ENCODE measurements at places on chromosomes 5 and 9. TPM values are rescaled to one million over a fixed set of nuclear protein-coding genes. Genes with fewer than 3 reads are reported as not detected.

HCN1 gene
- total RNA-seq: not detected

DNA sequence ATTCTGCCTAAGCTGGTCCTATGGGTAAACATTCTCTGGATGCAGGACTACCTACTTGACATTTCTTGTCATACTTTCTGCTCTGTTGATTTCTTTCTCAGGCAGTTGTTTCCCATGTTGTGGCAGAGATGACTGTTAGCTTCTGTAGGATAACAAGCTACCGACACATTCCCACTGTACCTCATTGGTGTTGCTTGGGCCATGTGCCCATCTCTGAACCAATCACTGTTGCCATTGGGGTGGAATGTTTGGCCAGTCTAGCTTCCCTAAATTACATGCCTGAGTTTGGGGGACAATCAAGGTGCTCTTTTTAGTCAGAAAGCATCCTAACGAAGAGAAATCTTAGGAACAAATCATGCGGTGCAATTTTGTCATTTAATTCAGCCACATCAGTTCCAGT is 212.0 kb downstream of the KDM4C start:
- no peak for DNase-seq

- no peak for DNase-seq
Measured at GRCh38 chr5:142640316-142641005, 45.4 kb downstream of the FGF1 start.

DNA sequence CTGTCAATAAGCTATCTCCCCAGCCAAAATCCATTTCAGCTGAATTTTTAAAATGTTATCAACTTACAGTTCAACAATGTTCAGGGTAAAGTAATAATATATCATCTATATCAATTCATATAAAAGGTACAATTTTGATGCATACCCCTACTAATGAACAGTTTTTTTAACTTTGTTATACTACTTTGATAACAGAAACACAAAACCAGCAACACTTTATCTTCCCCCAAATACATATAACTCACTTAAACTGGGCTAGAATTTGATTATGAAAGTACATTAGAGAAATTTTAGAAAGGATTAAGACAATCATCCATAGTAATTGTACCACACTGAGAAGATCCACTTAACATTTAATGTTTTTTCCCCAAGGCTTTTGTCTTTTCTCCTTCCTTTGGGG is 5.1 kb downstream of the CDO1 start:
- DNase-seq: no peak

DNA sequence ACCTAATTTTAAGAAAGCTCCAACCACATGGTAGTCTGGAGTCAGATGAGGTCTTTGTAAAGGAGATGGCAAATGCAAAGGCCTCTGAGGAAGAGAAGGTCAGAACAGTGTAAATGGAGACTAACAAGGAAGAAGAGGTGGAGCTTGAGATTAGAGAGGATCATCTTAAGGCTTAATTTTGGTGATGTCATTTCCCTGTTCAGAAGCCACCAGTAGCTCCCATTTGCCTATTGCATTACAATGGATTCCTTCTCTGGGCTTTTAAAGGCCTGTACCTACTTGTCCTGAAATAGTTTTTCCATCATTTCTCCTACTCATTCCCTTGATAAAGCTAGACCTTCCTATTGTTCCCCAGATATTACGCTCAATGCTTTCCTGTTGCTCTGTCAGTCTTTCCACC is 16.1 kb downstream of the PCSK5 start:
- DNase-seq: no peak
